Endothelial cell (in vitro differentiated cells): ENCODE measurements at places on chromosomes 1 and 21. TPM values are rescaled to one million over a fixed set of nuclear protein-coding genes. Genes with fewer than 3 reads are reported as not detected.

The S100A16 gene
- 363 TPM for total RNA-seq

The NBPF4 gene
- total RNA-seq, result not detected

The HSD3B2 gene
- not detected for total RNA-seq

DNA sequence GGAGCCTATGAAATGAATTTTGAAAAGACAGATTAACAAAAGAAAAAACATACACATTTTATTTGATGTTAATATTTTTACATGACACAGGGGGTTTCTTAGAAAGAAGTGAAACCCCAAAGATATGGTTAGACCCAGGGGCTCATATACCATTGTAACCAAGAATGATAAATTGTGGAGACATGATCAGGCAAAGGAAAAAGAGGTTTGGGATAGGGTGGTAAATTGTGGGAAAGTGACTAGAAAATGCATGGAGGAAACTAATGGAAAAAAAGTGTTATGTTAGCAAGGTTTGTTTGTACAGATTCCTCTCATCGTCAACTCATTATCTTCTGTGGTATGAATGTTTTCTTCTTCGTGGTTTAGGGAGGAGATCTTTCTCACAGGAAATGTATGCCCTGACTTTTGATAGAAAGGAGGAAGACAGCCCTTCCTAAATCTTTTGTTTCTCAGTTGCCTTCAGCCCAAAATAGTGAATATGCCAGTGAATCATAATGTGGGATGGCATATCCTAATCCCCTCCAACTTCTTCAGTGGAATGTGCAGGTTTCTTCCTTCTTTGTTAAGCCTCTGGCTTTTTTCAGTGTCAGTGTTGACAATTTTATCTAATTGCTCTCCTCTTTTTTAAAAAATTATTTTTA is 140.4 kb upstream of the UBE2U start:
- no peak overlapping the region for H3K27ac ChIP-seq
- no peaks in the 10 kb centered on the region for H3K36me3 ChIP-seq
- H3K4me3 ChIP-seq, result no peak overlapping the region
- H3K4me1 ChIP-seq, result peaks cover 17% of the 10 kb centered on the region

The PRR9 gene
- not detected for total RNA-seq

The CFAP57 gene
- total RNA-seq, result 0.49 TPM

- no peaks in the 10 kb centered on the region for H3K36me3 ChIP-seq
- no peak overlapping the region for H3K27ac ChIP-seq
- no peak overlapping the region for H3K4me3 ChIP-seq
- H3K27me3 ChIP-seq, result peaks cover 2% of the 10 kb centered on the region
- no peak for DNase-seq
These were observed 20.2 kb upstream of the RALGPS2 start for GRCh38 chr1:178704833-178705232.

The TRIM17 gene
- 2.3 TPM for total RNA-seq

DNA sequence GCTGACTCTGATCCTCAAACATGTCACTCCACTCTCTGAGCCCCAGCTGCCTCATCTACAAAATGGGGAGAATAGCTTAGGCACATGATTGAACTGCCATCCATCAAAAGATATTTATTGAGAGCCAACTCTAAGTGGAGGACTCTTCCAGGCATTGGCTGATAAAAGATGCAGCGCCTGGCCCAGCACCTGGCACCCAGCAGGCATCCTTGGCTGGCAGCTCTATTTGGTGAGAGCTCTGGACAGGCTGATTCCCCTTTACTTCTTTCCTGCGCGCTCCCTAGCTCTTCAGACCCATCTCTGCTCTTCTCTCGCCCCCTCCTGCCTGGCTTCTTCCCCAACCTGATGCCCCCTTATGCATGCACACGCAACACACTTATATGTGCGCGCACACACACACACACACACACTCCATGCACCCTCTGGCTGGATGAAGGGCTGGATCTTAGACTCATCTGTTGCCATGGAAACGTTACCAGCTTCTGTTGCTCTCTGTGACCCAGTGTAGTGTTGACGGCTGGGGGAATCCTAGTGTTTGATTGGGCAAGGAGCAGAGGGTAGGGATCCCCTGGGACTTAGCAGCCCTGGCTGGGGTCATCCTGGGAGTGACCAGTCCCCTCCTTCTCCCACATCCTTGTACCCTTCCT is 49.3 kb downstream of the VWA5B1 start:
- no peaks in the 10 kb centered on the region for H3K36me3 ChIP-seq
- H3K27me3 ChIP-seq, result peaks cover 5% of the 10 kb centered on the region
- DNase-seq, result no peak
- no peak overlapping the region for H3K27ac ChIP-seq
- no peak overlapping the region for H3K4me3 ChIP-seq
